ENCODE measurements at places on chromosomes 13 and 19. TPM values are rescaled to one million over a fixed set of nuclear protein-coding genes. Genes with fewer than 3 reads are reported as not detected.

GRCh38 chr13:53189162-53189561 is 160.5 kb downstream of the OLFM4 start:
- H3K4me3 ChIP-seq = no peak overlapping the region
- H3K4me1 ChIP-seq = no peaks in the 10 kb centered on the region
- H3K36me3 ChIP-seq = no peaks in the 10 kb centered on the region
- H3K27ac ChIP-seq = no peak overlapping the region
- no peaks in the 10 kb centered on the region for H3K27me3 ChIP-seq
- DNase-seq = no peak

CALR3 gene
- total RNA-seq = not detected

DNA sequence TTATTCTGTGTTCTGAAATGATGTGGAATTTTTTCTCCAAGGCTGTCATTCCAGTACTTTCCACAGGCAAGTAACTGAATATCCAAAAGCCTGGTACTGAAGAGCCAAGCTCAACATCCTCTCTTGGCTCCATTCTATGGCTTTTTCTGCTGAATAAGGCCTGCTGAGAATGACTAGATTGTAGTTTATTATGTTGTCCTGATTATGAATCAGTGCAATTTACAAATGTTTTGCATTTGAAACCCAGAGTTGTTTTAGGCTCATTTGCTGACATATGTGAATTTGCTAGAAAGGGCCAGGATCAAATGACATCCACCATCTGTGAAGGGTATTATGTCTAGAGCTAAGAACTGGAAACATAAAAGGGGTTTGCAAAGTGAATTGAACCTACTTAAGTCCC is 596.6 kb downstream of the KCTD12 start:
- no peak for DNase-seq
- no peaks in the 10 kb centered on the region for H3K36me3 ChIP-seq
- H3K4me3 ChIP-seq = no peak overlapping the region
- no peaks in the 10 kb centered on the region for H3K27me3 ChIP-seq

C19orf33 gene
- 4.3 TPM for total RNA-seq

- no peak for DNase-seq
- H3K27ac ChIP-seq = no peak overlapping the region
- no peaks in the 10 kb centered on the region for H3K4me1 ChIP-seq
- peaks cover 27% of the 10 kb centered on the region for H3K27me3 ChIP-seq
These were observed 11.8 kb upstream of the RB1 start for GRCh38 chr13:48291730-48292129.

- H3K36me3 ChIP-seq = peaks cover 2% of the 10 kb centered on the region
- H3K27ac ChIP-seq = no peak overlapping the region
- H3K4me3 ChIP-seq = no peak overlapping the region
- no peak for DNase-seq
- no peaks in the 10 kb centered on the region for H3K27me3 ChIP-seq
- H3K4me1 ChIP-seq = no peaks in the 10 kb centered on the region
These were observed 9.5 kb downstream of the PIP5K1C start for GRCh38 chr19:3690551-3691371.

BTBD2 gene
- 78.2 TPM for total RNA-seq

CLEC17A gene
- not detected for total RNA-seq

DNA sequence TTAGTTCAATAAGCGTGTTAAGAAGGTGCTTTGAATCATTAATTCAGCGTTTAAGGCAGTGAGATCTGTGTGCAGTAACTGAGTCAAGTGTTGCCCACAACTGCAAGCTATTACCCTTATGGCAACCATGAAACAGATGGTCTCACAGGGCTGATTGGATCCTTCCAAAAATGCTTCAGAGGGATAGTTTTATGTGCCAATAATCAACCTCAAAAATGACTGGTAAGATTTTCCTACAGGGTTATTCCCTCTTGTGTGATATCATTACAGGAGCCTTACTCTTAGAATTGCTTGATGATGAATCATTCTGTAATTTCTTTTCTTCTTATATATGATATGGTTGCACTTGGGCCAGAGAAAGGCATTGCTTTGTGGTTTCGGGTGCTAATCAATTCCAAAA is 1299.2 kb upstream of the ATXN8OS start:
- H3K36me3 ChIP-seq = no peaks in the 10 kb centered on the region
- H3K4me1 ChIP-seq = no peaks in the 10 kb centered on the region
- no peak overlapping the region for H3K27ac ChIP-seq
- H3K27me3 ChIP-seq = no peaks in the 10 kb centered on the region
- no peak overlapping the region for H3K4me3 ChIP-seq
- DNase-seq = no peak

COMMD6 gene
- total RNA-seq = 122 TPM

- peak; percentile 54 for DNase-seq
- no peaks in the 10 kb centered on the region for H3K27me3 ChIP-seq
- peaks cover 46% of the 10 kb centered on the region for H3K4me1 ChIP-seq
These were observed 766 bp downstream of the CEBPG start for GRCh38 chr19:33374236-33374714.

- H3K4me3 ChIP-seq = no peak overlapping the region
- H3K36me3 ChIP-seq = no peaks in the 10 kb centered on the region
- DNase-seq = no peak
- no peaks in the 10 kb centered on the region for H3K4me1 ChIP-seq
- H3K27me3 ChIP-seq = no peaks in the 10 kb centered on the region
These were observed 15.5 kb downstream of the ZNF443 start for GRCh38 chr19:12425236-12425887.

GRCh38 chr19:2462635-2463421 is 6.1 kb upstream of the LMNB2 start:
- peaks cover 8% of the 10 kb centered on the region for H3K4me1 ChIP-seq
- H3K27me3 ChIP-seq = no peaks in the 10 kb centered on the region
- H3K27ac ChIP-seq = peak overlapping the region; percentile 61

GRCh38 chr13:75308222-75308621 is 173.7 kb downstream of the TBC1D4 start:
- peaks cover 26% of the 10 kb centered on the region for H3K36me3 ChIP-seq
- H3K4me1 ChIP-seq = no peaks in the 10 kb centered on the region
- DNase-seq = no peak
- no peak overlapping the region for H3K4me3 ChIP-seq

LTBP4 gene
- 67.4 TPM for total RNA-seq

DNA sequence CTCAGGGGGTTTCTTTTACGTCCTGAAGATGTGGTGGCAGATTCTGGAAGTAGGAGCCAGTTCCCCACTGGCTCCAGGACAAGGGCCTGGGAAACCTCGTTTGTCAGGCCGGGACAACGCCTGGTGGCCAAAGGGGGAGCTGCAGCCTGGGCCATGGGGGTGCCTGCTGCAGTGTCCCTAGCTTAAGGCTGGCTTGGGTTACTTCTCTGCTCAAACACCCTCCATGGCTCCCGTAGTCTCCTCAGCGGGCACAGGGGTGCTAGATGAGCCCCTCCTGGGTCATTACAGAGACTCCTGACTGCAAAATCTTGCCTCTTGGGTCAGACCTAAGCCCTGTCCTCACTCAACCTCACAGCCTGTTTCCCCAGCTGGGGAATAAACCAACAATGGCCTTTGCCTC is 14.7 kb downstream of the CILP2 start:
- no peaks in the 10 kb centered on the region for H3K27me3 ChIP-seq
- H3K27ac ChIP-seq = no peak overlapping the region
- no peak overlapping the region for H3K4me3 ChIP-seq

DNA sequence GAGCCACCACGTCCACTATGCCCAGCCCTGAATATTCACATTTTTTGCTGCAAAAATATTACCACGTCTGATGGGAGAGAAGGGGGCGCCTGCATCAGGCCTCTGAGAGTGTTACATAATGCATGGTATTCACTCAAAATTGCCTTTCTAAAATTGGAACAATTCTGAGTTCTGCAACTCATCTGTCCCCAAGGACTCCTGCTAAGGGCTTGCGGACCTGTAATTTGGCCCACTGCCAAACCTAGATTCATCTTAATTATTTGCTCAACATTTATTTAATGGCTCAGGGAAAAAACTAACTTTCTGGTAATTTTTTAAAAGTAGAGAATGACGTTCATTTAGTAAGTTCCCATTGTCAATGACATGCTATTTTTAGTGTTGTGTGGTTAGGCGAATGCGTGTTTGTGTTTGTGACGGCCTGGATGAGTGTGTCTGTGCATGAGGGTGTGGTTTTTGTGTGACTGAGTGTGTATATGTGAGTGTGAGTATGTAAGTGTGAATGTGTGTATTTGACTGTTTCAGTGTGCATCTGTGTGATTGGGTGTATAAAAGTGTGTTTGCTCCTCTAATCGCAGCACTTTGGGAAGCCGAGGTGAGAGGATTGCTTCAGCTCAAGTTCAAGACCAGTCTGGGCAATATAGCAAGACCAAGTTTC is 8.8 kb downstream of the INAFM1 start:
- DNase-seq = no peak
- no peak overlapping the region for H3K4me3 ChIP-seq

GNG8 gene
- total RNA-seq = not detected

GRCh38 chr13:99681695-99682094 is 180.4 kb downstream of the TM9SF2 start:
- H3K27me3 ChIP-seq = peaks cover 5% of the 10 kb centered on the region
- no peak overlapping the region for H3K27ac ChIP-seq
- no peak for DNase-seq
- no peak overlapping the region for H3K4me3 ChIP-seq
- H3K4me1 ChIP-seq = no peaks in the 10 kb centered on the region

DNA sequence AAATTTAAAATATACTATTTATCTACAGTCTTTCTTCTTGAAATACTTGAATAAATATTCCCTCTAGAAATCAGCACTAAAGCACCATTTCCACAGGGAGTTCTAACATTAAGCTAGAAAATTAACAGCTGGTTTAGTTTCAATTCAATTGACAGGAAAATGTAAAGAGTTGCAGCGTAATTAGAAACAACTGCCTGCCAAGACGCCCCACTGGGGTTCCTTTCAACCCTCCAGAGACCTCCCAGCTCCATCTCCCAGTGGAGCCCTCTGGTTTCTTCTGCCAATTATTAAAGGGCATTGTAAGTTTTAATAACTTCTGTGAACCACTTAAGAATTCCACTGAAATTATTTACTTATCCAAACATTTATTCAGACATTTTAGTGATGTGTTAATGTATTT is 4.2 kb downstream of the GJA3 start:
- H3K36me3 ChIP-seq = no peaks in the 10 kb centered on the region
- H3K27me3 ChIP-seq = peaks cover 78% of the 10 kb centered on the region
- no peak overlapping the region for H3K4me3 ChIP-seq
- no peak overlapping the region for H3K27ac ChIP-seq

SYDE1 gene
- total RNA-seq = 38.2 TPM

GRCh38 chr19:29016926-29017760 is 195.8 kb downstream of the UQCRFS1 start:
- no peak for DNase-seq
- no peak overlapping the region for H3K27ac ChIP-seq
- H3K36me3 ChIP-seq = no peaks in the 10 kb centered on the region
- H3K4me1 ChIP-seq = no peaks in the 10 kb centered on the region
- no peaks in the 10 kb centered on the region for H3K27me3 ChIP-seq

DNA sequence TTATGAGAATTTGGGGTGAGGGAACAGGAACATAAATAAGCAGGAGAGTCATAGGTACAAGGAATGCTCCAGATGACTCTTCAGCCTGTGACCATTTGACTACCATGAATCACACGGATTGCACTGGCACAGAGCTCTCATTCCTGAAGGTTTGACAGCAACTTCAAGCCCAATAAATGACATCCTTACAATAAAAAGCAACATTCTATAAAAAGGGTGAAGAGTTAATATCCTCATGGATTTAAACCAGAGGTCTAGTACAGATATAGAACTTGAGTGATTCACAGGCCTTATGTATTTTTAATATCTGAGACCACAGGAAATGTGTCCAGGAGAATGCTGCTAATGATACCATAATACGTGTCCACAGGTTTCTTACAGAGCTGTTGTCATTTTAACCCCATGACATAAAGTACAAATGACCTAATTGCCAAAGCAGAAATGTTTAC is 158.1 kb downstream of the IRS2 start:
- no peak overlapping the region for H3K27ac ChIP-seq
- H3K4me1 ChIP-seq = no peaks in the 10 kb centered on the region
- DNase-seq = no peak
- H3K36me3 ChIP-seq = no peaks in the 10 kb centered on the region

CYP4F2 gene
- total RNA-seq = not detected

DNA sequence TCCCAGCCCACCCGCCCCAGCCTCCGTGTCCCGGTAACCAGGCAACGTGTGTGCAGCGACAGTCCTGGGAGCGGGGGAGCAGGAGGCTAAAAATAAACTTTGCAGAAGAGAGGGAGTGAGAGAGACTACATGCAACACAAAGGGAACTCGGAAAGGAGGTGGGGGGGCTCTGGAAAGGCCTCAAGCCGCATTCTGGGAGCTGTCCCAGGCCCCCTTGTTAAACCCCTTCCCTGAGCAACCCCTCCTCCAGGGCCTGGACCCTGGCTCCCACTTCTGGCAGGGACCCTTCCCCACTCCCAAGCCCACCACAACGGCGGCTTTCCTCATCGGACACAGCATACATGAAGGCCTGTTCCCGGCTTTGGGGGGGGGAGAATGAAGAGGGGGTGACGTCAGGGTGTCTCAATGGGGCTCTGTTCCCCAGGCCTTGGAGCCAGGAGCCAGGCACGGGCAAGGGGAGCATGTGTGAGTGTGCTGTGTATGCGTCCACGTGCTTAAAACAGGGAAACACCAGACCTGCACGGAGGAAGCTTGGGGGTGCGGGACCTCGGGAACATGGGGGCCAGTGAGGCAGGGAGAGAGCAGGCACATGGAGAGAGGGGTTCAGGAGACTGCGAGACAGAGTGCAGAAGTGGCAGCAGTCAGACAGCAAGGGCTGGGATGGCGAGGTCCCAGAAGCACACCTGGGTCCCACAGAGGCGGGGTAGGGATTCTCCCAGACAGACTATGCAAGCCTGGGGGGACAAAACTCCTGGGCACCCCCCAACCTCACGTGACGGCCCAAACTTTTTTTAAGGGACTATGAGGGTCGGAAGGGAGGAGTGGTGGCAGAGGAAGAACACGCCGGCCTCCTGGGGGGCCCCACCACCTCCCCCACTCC is 2.3 kb downstream of the ERF start:
- H3K36me3 ChIP-seq = peaks cover 7% of the 10 kb centered on the region
- H3K27me3 ChIP-seq = no peaks in the 10 kb centered on the region
- DNase-seq = no peak
- H3K27ac ChIP-seq = peak overlapping the region; percentile 64
- H3K4me3 ChIP-seq = peak overlapping the region; percentile 71

DNA sequence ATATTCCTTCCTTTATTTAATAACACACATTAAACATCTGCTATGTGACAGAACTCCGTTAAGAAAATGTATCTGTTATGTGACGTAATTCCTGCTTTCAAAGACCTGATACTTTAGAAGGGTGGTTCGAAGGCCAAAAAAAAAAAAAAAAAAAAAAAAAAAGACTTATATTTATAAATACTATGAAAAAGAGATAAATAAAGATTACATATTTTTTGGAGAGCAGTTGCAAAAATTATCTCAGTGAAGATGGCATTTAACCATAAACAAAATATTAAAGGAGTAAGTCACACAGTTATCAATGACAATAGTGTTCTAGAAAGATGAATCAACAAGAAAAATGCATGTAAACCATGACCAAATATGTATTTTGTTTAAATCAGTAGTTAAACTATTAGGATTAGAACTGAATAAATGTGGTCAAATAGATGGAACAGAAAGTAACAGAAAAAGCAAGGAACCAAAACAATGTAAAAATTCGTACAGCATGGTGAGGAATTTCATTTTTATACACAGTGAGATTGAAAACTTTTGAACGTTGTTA is 612.3 kb upstream of the SLITRK5 start:
- no peaks in the 10 kb centered on the region for H3K27me3 ChIP-seq
- H3K4me1 ChIP-seq = no peaks in the 10 kb centered on the region
